ENCODE measurements at places on chromosomes 5 and 9.

GRCh38 chr5:5645198-5645597 is 222.7 kb downstream of the ICE1 start:
- no peak for DNase-seq

- no peak for DNase-seq
Observed at GRCh38 chr5:134174841-134175839, 1.6 kb downstream of the SKP1 start.

GRCh38 chr5:159003045-159004030 is 96.4 kb downstream of the EBF1 start:
- DNase-seq, result no peak

DNA sequence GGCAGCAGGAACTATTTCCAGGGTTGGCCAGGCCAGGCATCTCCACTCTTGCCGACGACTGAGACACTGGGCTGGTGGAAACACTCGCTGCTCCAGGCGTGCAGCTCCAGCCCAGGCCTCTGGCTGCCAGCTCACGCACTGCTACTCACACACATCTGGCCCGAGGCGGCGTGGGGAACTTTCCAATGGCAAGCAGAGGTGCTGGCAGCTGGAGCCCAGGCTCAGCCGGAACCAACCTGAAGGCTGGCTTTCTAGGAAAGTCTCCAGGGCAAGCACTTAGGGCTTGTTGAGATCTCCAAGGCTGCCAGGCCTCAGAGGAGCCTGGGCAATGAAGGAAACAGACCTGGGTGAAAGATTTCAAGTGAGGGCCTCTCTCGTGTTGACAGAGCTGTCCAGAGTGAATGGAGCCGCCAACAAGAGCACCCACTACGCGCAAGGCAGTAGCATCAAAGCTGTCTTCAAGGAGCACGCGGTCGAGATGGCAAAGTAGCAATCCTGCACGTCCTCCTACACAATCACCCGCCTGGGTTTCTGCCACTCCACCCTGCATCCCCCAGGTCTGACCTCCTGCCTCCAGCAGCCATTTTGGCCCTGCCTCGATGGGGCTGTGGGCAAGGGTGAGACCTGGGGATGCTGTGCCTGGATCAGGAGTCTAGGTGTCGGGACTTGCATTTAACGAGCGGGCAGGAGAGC is 14.4 kb downstream of the SH3PXD2B start:
- no peak for DNase-seq

- no peak for DNase-seq
Observed at GRCh38 chr9:73030370-73031030, 77.6 kb upstream of the ALDH1A1 start.

- DNase-seq, result no peak
Observed at GRCh38 chr5:125149527-125149926, 403.1 kb upstream of the ZNF608 start.

GRCh38 chr9:61666310-61666709 is 476.5 kb downstream of the SPATA31A7 start:
- no peak for DNase-seq

DNA sequence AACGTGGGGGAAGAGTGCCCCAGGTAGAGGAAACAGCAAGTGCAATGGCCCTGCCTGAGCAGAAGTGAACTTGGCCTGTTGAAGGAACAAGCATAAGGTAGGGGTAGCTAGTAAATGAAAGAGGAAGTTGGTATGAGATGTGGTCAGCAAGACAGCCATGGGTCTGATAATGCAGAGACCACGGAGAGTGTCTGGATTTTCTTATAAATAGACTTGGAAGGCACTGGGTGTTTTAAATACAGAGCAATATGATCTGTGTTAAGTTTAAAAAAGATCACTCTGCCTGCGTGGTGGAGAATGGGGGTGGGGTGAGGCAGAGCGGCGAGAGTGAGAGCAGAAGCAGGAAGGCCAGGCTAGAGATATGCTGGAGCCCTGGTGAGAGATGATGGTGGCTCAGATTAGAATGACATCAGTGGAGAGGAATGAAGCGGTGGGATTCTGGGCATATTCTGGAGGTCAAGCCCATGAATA is 4.2 kb downstream of the ADAM19 start:
- DNase-seq, result no peak

- peak; percentile 19 for DNase-seq
Observed at GRCh38 chr5:150624334-150625163, 15.9 kb upstream of the SYNPO start.

GRCh38 chr5:32584646-32585045 is 711 bp upstream of the SUB1 start:
- no peak for DNase-seq

GRCh38 chr9:72428329-72428728 is 63.3 kb upstream of the ZFAND5 start:
- DNase-seq, result no peak

DNA sequence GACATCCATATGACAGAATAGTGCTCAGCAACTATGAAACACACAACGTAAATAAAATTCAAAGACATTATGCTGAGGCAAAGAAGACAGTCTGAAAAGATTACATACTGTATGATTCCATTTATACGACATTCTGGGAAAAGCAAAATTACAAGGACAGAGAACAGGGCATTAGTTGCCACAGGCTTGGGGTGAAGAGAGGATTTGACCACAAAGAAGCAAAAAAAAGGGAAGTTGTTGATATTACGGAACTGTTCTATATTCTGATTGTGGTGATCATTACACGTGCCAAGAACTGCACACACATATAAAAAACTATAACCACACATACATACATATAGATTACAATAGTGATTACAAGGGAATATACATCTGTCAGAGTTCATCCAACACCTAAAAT is 24.1 kb downstream of the CDK5RAP2 start:
- DNase-seq, result no peak

GRCh38 chr9:117873664-117874063 is 169.5 kb downstream of the TLR4 start:
- no peak for DNase-seq

DNA sequence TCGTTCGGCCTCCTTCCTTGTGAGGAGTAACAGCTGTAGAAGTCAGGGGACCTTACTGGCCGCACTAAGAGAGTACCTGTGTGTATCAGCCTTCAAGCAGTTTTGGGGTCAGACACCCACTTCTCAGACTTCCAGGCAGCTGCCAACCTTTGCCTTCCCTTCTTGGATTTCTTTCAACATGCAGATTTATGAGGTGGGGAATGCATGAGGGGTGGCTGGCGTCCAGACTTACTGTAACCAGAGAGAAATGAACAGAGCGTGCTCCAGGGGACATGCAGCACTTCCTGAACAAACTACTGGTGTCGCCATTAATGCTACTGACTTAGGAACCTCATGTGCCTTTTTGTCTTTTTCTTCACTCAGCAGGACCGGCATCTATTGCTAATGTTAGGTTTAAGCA is 46.7 kb downstream of the INSYN2B start:
- DNase-seq, result no peak

GRCh38 chr5:58629271-58630159 is 46.6 kb downstream of the RAB3C start:
- no peak for DNase-seq

All from T-helper 9 cell (primary cell).